ENCODE measurements at places on chromosomes 16 and 17. TPM values are rescaled to one million over a fixed set of nuclear protein-coding genes. Genes with fewer than 3 reads are reported as not detected.

Gene CSNK2A2
- polyA plus RNA-seq, result 20.6 TPM

Gene NTN1
- 90.5 TPM for polyA plus RNA-seq

Gene C1QTNF8
- polyA plus RNA-seq, result 0.05 TPM

Gene ULK2
- polyA plus RNA-seq, result 5.8 TPM

Gene KRTAP1-1
- not detected for polyA plus RNA-seq

Gene KAT2A
- polyA plus RNA-seq, result 30.1 TPM

Gene BICDL2
- polyA plus RNA-seq, result not detected

Gene CACNB1
- polyA plus RNA-seq, result 6.4 TPM
